Activated naive CD4-positive, alpha-beta T cell treated with anti-CD3 and anti-CD28 coated beads for 36 hours (primary cell): ENCODE measurements at places on chromosomes 7 and 10. TPM values are rescaled to one million over a fixed set of nuclear protein-coding genes. Genes with fewer than 3 reads are reported as not detected.

DNA sequence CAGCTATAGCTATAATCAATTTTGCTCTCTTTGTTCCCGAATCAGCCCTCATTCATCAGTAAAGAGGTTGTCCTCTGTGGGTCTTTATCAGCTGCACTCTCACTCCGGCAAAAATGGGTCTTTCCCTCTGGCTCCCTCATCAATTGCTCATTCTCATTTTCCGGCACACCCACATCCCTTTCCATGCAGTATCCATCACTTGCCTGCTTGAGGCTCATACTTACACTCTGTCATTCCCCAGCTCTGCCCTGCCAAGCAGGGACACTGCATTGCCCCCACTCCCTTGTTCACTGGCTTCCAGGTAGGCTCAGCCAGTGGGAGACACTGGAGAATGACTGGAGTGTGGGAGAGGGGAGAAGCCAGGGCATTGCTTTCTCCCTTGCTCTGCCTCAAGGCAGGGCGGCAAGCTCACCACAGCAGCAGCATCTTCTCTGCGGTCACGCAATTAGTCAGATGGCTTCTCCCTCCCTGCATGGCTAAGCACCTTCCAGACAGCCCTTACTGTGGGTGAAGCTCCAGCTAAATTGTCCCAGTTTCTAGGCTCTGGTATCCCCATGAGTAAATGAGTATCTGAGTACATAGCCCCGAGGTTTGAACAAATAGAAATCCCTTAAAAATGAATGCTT lies 470.7 kb upstream of the LRRN3 start:
- no peak for DNase-seq

DNA sequence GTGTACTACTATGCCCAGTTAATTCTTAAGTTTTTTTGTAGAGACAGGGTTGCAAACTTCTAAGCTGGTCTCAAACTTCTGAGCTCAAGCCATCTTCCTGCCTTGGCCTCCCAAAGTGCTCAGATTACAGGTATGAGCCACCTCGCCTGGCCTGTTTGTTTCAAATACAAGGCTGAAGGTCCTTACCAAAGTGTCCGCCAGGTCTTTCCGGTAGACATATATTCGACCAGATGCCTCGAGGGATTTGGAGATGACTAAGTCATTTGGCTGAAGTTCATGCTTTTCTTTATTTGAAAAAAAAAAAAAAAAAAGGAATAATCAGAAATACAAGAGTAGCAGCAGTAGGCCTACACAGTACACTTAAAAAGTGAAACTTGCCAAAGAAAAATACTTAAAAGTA lies 204.5 kb upstream of the CDCA7L start:
- no peak for DNase-seq

GRCh38 chr10:79196470-79197461 lies 128.0 kb downstream of the ZMIZ1 start:
- peak; percentile 78 for DNase-seq

DNA sequence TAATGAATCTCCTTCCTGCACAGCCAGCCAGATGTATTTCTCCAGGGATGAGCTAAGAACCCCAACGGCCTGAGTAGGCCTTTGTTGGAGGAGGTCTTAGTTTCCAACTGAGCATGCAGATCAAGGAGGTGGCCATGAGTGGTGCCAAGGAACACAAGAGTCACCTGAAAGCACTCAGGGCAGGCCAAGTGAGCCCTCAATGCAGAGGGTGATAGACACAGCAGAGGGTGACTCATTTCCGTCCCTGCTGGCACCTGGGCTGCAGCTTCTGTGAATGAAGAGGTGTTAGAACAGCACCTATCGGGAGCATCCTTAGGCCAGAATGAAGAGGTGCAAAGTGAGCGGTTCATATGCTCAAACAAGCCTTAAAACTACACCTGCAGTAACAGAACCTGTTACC lies 211.8 kb downstream of the FRMD4A start:
- DNase-seq, result no peak

UNC5B gene
- 0.05 TPM for total RNA-seq

OR6B1 gene
- not detected for total RNA-seq

ZNF488 gene
- 0.84 TPM for total RNA-seq

ICA1 gene
- 1.1 TPM for total RNA-seq
